ENCODE measurements at places on chromosomes 12 and 14.
A peak's percentile ranks its signal among the peaks of the same experiment; 100 is the strongest.

DNA sequence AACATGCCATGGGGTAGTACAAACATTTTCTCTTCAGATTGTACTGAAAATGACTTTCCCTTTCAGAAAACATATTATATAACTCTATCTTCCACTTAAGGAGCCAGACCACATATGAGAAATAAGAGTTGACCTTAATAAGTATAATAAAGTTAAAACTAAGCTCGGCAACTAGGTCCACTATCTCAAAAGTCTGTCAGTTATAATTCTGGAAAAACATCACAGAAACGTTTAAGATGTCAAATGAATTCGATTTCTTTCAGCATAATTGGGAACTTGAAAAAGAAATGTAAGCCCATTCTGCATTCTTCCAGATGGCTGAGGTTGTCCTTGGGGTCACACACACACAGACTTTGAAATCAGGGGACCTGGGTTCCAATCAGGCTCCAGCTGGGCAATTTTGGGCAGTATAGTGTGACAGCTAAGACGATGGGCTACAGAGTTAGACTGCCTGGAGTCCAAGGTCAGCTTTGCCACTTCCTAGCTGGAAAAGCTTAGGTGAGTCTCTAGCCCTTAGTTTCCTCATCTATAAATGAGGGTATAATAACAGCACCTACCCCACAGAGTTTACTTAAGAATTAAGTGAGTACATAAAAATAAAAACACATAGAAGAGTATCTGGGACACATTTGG, 75.6 kb downstream of the PPP2R5E start:
- DNase-seq, result no peak

GRCh38 chr14:97634751-97635150, 837.6 kb downstream of the VRK1 start:
- peak; percentile 34 for DNase-seq

GRCh38 chr12:71671816-71672215, 7.7 kb downstream of the THAP2 start:
- DNase-seq, result no peak

- no peak for DNase-seq
Measured at GRCh38 chr12:127785986-127786590, 480.9 kb upstream of the TMEM132C start.

GRCh38 chr14:61889914-61890351, 127.7 kb downstream of the SNAPC1 start:
- DNase-seq, result no peak

GRCh38 chr12:90543841-90544240, 411.1 kb downstream of the CCER1 start:
- DNase-seq, result no peak

GRCh38 chr14:37403626-37404025, 191.4 kb downstream of the FOXA1 start:
- no peak for DNase-seq

GRCh38 chr12:4908684-4909409, 858 bp upstream of the KCNA1 start:
- no peak for DNase-seq

GRCh38 chr14:104348741-104349140, 210.4 kb downstream of the KIF26A start:
- DNase-seq, result no peak

DNA sequence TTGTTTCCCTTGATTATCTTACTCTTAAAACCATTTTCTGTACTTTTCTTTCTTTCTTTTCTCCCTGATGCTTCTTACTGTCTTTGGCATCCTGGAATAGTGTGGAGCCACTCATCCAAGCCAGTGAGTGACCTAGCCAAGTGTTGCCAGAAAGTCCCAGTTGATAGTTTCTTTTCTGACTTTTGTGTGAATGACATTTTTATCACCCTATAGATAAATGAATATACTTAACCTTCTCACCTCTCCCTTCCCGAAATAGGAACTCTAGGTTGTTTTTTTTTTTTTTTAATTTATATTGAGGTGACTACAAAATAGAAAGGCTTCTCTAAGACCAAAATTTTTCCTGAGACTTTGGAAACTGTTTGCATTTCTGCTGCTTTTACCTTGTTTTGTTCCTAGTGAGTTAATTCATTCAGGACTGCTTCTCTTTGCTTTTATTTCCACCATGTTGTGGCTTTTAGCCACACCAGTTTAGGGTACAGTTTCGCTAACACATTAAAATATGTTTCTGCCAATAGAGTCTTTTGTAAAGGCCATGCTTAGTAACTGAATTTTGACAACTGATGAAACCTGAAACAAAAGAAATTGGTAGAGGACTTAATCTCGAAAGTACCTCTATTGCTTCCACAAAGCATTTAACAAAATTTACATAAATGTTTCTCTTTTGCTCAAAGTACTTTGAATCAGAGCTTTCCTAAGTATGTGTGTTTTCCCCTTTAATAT, 194.6 kb downstream of the ERC1 start:
- DNase-seq, result no peak

DNA sequence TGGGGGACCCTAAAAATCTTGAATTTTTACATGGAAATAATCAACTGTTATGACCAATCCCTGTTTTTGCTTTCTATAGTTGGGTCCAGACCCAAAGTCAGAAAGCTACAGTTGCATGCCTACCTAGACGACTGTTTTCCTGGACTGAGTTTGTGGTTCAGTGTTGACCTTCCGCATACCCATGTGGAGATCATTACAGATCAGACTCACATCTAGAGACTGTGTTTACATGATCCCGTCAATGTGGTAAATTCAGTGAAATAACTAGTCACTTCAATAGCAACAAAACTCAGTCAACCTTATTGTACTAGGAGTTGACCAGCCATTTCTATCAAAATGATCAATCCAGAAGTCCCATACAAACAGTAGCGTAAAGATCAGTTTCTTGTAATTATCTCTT, 257.6 kb downstream of the EGLN3 start:
- DNase-seq, result no peak

DNA sequence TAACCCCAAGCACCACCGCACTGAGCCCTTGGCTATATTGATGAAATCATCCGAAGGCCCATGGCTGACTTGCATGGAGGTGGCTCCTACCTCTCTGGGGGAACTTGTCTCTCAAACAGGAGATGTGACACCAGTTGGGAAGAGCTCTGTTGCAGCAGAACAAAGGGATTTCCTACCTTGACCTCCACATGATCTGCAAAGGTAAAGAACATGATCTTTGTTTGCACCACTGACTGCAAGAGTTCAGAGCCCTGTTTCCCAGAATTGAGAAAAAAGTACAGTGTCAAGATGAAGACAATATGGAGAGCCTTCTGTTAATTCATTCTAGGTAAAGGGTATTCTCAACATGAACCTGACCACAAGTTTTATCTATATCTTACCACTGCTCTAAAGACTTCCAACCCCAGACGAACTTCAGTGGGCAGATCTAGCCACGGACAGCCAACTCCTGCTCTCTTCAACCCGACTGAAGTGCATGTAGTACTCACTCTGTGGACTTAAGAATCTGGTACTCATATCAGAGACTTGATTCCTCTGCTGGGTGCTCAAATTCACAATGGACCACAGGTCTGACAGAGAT, 32.1 kb downstream of the ZFYVE26 start:
- no peak for DNase-seq

GRCh38 chr12:25084816-25085215, 110.1 kb downstream of the DNAI7 start:
- no peak for DNase-seq

DNA sequence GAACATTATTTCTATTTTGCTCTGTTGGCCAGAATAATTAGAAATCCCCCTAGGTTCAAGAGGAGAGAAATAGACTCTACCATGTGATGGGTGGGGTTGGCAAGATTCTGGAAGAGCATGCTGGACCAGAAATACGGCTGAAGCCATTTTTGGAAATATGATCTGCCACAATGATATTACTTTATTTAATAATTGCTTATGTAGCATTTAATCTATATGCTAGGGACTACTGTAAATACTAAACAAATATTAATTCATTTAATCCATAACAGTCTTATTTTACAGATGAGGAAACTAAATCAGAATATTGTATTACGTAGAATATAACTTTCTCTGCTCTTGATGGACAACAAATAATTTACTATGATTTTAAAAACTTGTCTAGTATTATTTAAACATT, 193.7 kb downstream of the RAD51B start:
- DNase-seq, result no peak

GRCh38 chr12:53974084-53975063, at the start of gene HOTAIR:
TSS of gene HOTAIR (minus strand) at chr12:53974954.
- DNase-seq, result no peak

GRCh38 chr12:15550793-15551192, 228.5 kb downstream of the PTPRO start:
- DNase-seq, result no peak

DNA sequence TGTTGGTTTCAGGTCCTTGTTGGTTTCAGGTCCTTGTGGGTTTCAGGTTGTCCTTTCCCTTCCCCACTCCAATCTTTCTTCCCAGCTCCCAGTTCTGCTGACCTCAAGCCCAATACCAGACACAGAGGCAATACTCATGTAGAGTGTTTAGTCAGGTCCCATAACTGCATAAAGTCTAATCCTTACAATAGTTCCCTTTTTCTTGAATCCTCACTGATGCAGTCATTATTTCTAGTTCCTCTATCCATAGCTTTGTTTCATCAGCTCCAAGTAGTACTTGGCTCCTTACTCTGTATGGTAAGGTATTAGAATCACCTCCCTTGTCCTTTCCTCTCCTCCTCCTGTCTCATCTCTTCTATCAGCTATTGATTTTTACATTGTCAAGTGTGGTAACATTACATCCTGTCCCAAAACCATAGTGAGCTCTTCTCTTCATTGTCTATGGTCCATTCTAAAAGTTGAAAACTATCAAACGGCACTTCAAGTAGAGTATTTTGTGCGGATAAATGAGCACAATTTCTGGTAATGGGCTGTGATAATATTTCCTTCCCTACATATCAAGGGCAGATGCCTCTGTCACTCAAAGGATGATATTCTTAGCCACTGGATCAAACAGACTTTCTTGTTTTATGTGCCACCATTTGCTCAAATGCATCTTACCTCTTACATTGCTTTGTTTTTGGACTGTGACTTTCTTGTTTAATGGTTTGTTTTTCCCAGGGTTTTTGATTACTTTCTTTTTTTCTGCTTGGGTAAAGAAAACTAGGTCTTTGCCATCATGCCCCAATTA, 57.2 kb upstream of the JDP2 start:
- DNase-seq, result no peak

DNA sequence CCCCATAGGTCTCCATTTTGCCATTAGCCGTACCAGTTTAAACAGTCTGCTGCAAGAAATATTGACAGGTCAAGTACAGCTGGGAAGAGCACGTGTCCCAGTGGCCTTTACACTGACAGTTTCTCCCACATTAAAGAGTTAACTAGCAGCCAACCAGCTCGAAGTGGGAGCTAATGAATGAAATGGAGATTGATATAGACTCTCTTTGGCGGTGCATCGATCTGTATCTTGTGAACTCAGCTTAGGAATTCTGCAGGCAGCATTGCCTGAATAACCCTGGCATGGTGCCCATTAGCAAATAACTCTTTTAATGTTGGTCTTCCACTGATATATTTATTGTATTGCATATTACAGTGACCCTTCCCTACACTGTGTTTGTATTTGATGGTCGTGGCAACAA, 319.4 kb downstream of the EGLN3 start:
- no peak for DNase-seq

DNA sequence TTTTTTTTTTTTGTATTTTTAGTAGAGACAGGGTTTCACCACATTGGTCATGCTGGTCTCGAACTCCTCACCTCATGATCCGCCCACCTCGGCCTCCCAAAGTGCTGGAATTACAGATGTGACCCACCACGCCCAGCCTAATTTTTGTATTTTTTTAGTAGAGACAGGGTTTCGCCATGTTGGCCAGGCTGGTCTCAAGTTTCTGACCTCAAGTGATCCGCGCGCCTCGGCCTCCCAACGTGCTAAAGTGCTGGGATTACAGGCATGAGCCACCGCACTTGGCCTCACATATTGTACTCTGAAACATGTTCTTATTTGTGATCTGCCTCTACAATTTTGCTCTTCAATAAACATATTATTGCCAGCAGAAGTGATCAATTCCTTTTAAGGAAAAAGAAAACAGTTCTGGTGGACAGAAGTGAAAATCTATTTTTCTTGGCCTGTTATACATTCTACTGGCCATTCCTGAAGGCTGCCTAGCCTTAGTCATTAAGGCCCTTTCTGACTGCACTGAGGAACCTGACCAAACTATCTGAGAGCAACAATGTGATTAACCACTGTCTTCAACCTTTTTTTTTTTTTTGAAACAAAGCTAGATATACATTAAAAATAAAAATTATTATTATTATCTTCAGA, 36.1 kb downstream of the SNX6 start:
- DNase-seq, result no peak

All from activated CD4-positive, alpha-beta T cell treated with anti-CD3 and anti-CD28 coated beads, Interleukin-2, amount 50 U/mL, for 1 hour (primary cell).